CD4-positive, alpha-beta T cell treated with Interleukin-15 for 1 hour (primary cell): ENCODE measurements at places on chromosomes 3 and 15.

GRCh38 chr3:127697551-127698240 is 24.9 kb downstream of the ABTB1 start:
- peak; percentile 61 for DNase-seq

- DNase-seq, result no peak
Measured at GRCh38 chr15:63923993-63924950, 90.5 kb upstream of the HERC1 start.

GRCh38 chr3:125587039-125587648 is 8.2 kb downstream of the OSBPL11 start:
- no peak for DNase-seq

GRCh38 chr15:55742498-55742926 is 440 bp downstream of the PRTG start:
- DNase-seq, result no peak

DNA sequence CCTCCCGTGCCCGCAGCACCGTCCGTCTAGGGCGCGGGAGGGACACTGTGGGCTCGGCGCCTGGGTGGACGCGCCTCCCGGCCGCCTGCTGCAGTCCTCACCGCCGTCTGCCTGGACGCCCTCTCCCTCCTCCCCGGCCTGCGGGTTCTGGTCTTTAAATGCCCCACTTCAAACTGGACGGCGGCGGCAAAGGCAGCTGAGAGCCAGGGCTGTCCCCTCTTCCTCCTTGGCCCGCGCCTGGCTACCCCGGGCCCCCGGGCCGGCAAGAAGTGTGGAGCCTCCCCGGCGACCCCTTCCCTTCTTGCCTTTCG is 426 bp downstream of the CBLB start:
- DNase-seq, result peak; percentile 24

GRCh38 chr15:79451361-79451999 is 19.3 kb downstream of the MINAR1 start:
- no peak for DNase-seq

DNA sequence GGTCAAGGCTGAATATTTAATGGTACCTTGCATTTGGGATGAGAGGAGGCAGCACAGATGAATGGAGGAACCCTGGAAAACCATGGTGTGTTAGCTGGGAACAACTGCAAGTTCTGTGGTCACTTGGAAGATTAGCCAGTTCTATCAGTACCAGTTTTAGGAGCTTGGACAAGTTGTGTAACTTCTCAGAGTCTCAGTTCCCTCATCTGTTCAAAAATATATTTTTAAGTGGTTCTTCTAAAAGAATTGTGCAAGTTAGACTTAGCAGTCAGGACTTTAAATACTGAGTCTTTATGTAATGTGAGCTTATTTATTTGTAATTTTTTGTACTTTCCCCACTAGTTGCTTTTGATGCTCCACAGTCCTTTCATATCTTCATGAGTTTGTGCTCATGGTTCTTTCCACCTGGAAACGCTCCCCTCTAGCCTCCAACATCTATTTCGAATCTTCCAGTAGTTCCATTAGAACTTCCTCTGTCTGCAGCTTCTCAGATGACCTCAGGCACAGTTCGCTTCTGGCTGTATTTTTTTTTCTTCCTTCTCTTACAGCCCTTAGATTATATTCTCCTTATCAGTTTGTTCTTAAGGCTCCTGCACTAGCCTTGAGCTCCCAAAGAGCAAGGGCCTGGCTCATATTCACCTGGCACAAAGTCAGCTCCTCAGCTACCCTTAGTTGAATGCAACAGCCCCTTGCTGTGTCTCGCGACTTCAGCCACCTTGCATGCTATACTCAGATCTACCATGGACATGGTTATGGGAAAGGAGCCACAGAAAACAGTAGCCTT is 27.1 kb downstream of the ITPR1 start:
- DNase-seq, result no peak

- peak; percentile 20 for DNase-seq
Measured at GRCh38 chr3:16886303-16886683, 1.5 kb downstream of the PLCL2 start.

GRCh38 chr15:25850154-25851111 is 12.7 kb downstream of the ATP10A start:
- DNase-seq, result peak; percentile 83

DNA sequence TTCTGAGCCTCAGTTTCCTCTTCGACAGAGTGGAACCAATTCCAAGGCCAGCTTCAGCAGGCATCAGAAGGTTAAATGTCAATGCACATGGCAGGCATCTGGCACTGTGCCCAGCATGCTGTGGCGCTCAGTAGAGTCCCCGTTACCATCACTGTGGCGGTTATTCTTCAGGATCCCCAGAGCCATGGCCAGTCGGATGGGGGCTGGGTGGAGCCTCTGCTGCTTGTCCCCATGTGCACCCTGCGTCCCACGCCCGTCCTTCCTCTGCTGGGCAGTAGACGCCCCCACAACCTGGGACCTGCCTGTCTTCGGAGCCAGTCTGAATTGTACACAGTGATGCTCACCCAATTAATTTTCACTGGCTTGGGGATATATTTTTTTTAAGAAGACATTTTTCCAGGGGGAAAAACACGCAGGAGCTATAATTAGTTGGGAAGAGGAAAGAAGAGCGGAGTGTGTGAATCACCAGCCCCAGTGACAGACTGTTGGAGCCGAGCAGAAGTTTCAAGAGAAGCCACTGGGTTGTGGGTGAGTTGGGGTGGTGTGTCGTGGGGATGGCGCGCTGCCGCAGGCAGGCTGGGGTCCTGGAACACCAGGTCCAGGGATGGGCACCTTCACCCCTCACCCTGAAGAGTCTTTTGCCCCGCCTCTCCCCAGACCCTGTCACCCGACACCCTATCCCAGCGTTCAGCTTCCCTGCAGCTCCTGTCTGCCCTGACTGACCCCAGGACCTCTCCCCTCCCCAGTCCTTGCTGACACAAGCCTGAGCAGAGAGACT is 26.8 kb upstream of the RPL29 start:
- no peak for DNase-seq

GRCh38 chr3:196835086-196835485 is 32.6 kb upstream of the SENP5 start:
- DNase-seq, result no peak

DNA sequence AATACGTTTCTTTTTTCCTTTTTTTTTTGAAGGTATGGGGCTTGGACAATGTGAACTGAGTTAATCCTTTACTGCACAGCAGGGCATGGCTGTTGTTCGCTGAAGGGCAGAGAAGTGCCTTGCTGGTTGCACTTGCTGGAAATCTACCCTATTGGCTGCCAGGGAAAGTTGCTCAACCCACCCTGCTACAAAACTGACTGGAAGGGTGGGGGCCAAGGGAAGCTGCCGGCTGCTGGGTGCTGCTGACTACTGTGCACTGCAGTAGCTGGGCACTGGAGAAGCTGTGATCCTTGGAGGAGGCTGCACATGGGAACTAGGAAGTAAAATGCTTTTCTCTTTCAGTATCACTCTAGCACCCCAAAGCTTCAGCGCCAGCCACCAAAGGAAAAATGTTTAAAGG is 70.5 kb downstream of the ETV5 start:
- no peak for DNase-seq

GRCh38 chr3:122942937-122943827 is 84.4 kb downstream of the SEMA5B start:
- no peak for DNase-seq
